MCF 10A (cell line): ENCODE measurements at places on chromosomes 1 and 21.
A peak's percentile ranks its signal among the peaks of the same experiment; 100 is the strongest.

- no peak overlapping the region for H3K27ac ChIP-seq
- DNase-seq, result no peak
- H3K36me3 ChIP-seq, result peaks cover 13% of the 10 kb centered on the region
- peaks cover 7% of the 10 kb centered on the region for H3K4me1 ChIP-seq
- H3K27me3 ChIP-seq, result no peaks in the 10 kb centered on the region
These were observed 145.0 kb downstream of the DHRS3 start for GRCh38 chr1:12472798-12473551.

GRCh38 chr1:32886004-32886827, at the start of gene HPCA:
Gene HPCA, plus strand, starts transcription at chr1:32886491. Its CDS starts 2,408 bp downstream, at chr1:32888899.
- no peaks in the 10 kb centered on the region for H3K36me3 ChIP-seq
- H3K27me3 ChIP-seq, result peaks cover 60% of the 10 kb centered on the region
- no peak within 1 kb of the TSS for H3K27ac ChIP-seq
- no peaks in the 10 kb centered on the region for H3K4me1 ChIP-seq
- peak; percentile 18 for DNase-seq

- no peak overlapping the region for H3K4me3 ChIP-seq
- no peaks in the 10 kb centered on the region for H3K27me3 ChIP-seq
- H3K36me3 ChIP-seq, result peaks cover 18% of the 10 kb centered on the region
- no peak overlapping the region for H3K27ac ChIP-seq
These were observed 6.9 kb downstream of the WNT9A start for GRCh38 chr1:227940791-227941241.

DNA sequence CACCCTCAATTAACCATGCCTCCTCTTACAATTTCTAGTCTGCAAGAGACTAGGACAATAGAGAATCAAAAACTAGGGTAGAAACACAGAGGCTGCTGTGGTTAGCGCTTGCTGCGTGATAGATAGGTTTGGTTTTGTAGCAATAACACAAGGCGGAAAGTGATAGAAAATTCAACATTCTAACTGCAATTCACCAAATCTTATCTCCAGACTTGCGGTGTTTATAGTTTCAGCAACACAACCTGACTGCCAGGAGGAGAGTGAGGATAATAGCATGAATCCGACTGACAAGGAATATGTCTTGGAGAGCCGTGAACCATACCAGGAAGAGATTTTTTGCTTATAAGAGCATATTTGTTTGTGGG, 30.7 kb upstream of the IFNAR2 start:
- H3K27ac ChIP-seq, result no peak overlapping the region
- no peak overlapping the region for H3K4me3 ChIP-seq
- no peak for DNase-seq

GRCh38 chr1:211751438-211751837, 76.0 kb upstream of the NEK2 start:
- no peak overlapping the region for H3K4me3 ChIP-seq
- peaks cover 33% of the 10 kb centered on the region for H3K36me3 ChIP-seq
- H3K4me1 ChIP-seq, result no peaks in the 10 kb centered on the region
- H3K27ac ChIP-seq, result no peak overlapping the region
- no peak for DNase-seq
- no peaks in the 10 kb centered on the region for H3K27me3 ChIP-seq

GRCh38 chr1:245827301-245827700, 672.5 kb downstream of the KIF26B start:
- no peaks in the 10 kb centered on the region for H3K36me3 ChIP-seq
- no peaks in the 10 kb centered on the region for H3K27me3 ChIP-seq
- no peak for DNase-seq
- H3K4me3 ChIP-seq, result no peak overlapping the region
- H3K4me1 ChIP-seq, result peaks cover 14% of the 10 kb centered on the region

DNA sequence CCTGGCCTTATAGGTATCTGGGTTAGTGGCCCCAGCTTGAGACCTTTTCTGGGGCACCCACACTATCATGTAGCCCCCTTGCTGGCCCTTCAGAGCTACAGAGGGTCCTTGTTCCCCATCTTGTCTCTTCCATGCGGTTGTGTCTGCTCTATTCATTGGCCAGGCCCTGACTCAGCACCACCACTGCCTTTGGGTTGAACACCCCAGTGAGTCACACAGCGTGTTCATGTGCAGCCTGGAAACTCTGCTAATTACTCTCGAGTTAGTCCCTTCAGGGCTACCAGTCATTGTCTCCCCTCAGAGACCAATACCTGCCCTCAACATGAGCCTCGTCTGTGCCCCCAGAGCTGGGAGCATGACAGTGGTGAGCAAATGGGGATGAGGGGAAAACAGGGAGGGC, 28.2 kb upstream of the IKBKE start:
- H3K27ac ChIP-seq, result no peak overlapping the region
- peaks cover 2% of the 10 kb centered on the region for H3K4me1 ChIP-seq
- no peak overlapping the region for H3K4me3 ChIP-seq
- H3K27me3 ChIP-seq, result no peaks in the 10 kb centered on the region
- H3K36me3 ChIP-seq, result peaks cover 79% of the 10 kb centered on the region

DNA sequence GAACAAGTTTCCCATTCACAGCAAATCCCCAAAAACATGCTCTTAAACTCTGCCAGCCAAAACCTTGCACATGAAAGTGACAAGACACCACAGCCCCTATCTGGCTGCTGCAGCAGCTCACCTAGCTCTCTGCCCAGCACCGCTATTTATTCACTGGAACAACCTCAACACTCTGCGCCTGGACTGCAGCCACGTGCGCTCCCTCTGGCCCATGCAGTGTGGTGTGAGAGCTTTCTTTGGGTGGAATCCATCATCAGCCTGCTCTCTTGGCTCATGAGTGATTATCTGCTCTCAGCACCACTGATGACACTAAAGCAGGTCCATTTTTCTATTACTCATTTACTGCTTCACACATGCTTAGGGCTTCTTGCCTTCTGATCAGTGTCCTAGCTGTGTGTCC, 11.4 kb downstream of the KCNJ6 start:
- H3K27me3 ChIP-seq, result no peaks in the 10 kb centered on the region
- peaks cover 5% of the 10 kb centered on the region for H3K4me1 ChIP-seq
- no peak overlapping the region for H3K27ac ChIP-seq
- H3K4me3 ChIP-seq, result no peak overlapping the region
- H3K36me3 ChIP-seq, result no peaks in the 10 kb centered on the region

DNA sequence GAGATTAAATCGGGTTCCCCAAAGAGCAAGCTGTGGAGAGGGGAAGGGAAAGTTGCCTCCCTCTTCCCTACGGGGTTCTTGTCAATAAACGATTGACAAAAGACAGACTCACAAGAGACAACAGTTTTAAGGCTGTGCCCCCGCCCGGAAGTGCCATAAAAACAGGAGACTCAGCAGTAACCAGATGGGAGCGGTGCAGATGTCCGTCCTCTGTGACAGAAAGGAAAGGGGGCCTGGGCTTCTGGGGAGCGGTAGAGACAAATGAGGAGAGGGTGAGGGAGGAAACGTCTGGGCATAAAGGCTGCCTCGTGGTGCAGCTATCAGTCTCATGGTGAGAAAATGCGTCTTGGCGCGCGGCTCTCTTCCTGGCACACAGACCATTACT, 5.9 kb downstream of the TP73 start:
- H3K27ac ChIP-seq, result no peak overlapping the region
- no peaks in the 10 kb centered on the region for H3K4me1 ChIP-seq
- H3K4me3 ChIP-seq, result no peak overlapping the region
- no peaks in the 10 kb centered on the region for H3K27me3 ChIP-seq

GRCh38 chr1:28247612-28248272, 11.6 kb upstream of the SESN2 start:
- H3K27ac ChIP-seq, result peak overlapping the region; percentile 91
- peaks cover 42% of the 10 kb centered on the region for H3K4me1 ChIP-seq
- peak overlapping the region; percentile 80 for H3K4me3 ChIP-seq
- no peak for DNase-seq
- peaks cover 10% of the 10 kb centered on the region for H3K36me3 ChIP-seq
- H3K27me3 ChIP-seq, result no peaks in the 10 kb centered on the region

GRCh38 chr1:160807247-160807646, 11.3 kb downstream of the LY9 start:
- no peak for DNase-seq
- H3K27me3 ChIP-seq, result no peaks in the 10 kb centered on the region
- no peak overlapping the region for H3K27ac ChIP-seq
- no peaks in the 10 kb centered on the region for H3K4me1 ChIP-seq

DNA sequence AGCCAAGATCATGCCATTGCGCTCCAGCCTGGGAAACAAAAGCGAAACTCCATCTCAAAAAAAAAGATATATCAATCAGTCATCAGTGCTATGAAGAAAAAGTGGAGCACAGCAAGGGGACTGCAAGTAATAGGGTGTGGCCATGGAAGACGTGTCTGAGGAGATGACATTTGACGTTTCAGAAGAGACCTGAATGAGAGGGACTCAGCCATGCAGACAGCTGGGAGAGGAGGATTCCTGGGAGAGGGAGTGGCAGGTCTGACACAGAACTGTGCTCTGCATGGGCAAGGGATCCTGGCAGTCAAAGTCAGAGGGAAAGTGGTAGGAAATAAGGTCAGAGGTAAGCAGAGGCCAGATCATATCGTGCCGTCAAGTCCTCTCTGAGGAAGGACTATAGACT, 3.3 kb downstream of the LAX1 start:
- peak overlapping the region; percentile 88 for H3K27ac ChIP-seq
- no peaks in the 10 kb centered on the region for H3K27me3 ChIP-seq
- H3K36me3 ChIP-seq, result peaks cover 7% of the 10 kb centered on the region
- peaks cover 32% of the 10 kb centered on the region for H3K4me1 ChIP-seq
- DNase-seq, result no peak

- no peak overlapping the region for H3K4me3 ChIP-seq
- no peak for DNase-seq
- H3K27ac ChIP-seq, result no peak overlapping the region
- H3K4me1 ChIP-seq, result peaks cover 35% of the 10 kb centered on the region
- H3K27me3 ChIP-seq, result no peaks in the 10 kb centered on the region
- peaks cover 22% of the 10 kb centered on the region for H3K36me3 ChIP-seq
These were observed 50.0 kb downstream of the UCK2 start for GRCh38 chr1:165877411-165877810.

- no peaks in the 10 kb centered on the region for H3K27me3 ChIP-seq
- H3K27ac ChIP-seq, result peak within 1 kb of the TSS; percentile 69
- H3K4me1 ChIP-seq, result peaks cover 22% of the 10 kb centered on the region
- peak; percentile 85 for DNase-seq
These were observed at the start of gene CNN3 for GRCh38 chr1:94926915-94927404. Gene CNN3, minus strand, starts transcription at chr1:94927110. Its CDS starts 216 bp downstream, at chr1:94926894.

GRCh38 chr1:107776900-107777663, 187.9 kb downstream of the VAV3 start:
- no peaks in the 10 kb centered on the region for H3K27me3 ChIP-seq
- H3K36me3 ChIP-seq, result no peaks in the 10 kb centered on the region
- DNase-seq, result no peak
- no peak overlapping the region for H3K27ac ChIP-seq
- no peaks in the 10 kb centered on the region for H3K4me1 ChIP-seq

GRCh38 chr1:112251766-112252506, 144.1 kb upstream of the CTTNBP2NL start:
- H3K27ac ChIP-seq, result peak overlapping the region; percentile 14
- DNase-seq, result peak; percentile 81
- no peaks in the 10 kb centered on the region for H3K27me3 ChIP-seq
- H3K4me3 ChIP-seq, result peak overlapping the region; percentile 1

DNA sequence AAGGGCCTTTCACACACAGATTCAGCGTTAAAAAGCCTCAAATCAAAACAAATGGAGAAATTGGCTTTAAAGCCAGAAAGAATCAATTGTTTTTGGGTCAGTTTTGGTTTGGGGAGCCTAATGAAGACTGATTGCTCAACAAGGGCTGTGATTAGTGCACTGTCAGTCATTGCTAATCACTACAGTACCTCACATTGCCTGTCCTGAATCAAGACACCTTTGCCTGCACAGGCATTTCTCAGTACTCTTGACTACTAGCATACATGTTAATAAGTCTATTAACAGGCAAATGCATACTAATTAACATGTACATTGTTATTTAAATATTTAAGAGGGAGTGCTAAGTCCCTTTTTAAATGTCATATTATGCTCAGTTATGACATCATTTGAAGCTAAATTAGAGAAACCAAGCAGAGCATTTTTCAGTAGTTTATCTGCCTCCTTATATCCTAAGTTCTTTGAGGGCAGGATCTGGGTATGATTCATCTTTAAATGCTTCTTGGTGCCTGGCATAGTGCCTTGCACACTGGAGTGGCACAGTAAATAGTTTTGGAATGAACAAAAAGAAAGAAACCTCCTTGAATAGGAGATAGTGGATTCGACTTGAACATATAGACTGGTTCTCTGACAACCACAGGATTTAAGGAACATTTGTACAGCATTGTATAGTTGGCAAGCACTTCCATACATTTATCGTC, 25.8 kb upstream of the CCN1 start:
- H3K4me1 ChIP-seq, result peaks cover 25% of the 10 kb centered on the region
- H3K27me3 ChIP-seq, result no peaks in the 10 kb centered on the region
- H3K36me3 ChIP-seq, result no peaks in the 10 kb centered on the region
- peak; percentile 65 for DNase-seq
- peak overlapping the region; percentile 52 for H3K27ac ChIP-seq

- no peaks in the 10 kb centered on the region for H3K36me3 ChIP-seq
- H3K27me3 ChIP-seq, result no peaks in the 10 kb centered on the region
- H3K4me3 ChIP-seq, result no peak overlapping the region
- peaks cover 34% of the 10 kb centered on the region for H3K4me1 ChIP-seq
These were observed 221.9 kb downstream of the PBX1 start for GRCh38 chr1:164780863-164781262.

DNA sequence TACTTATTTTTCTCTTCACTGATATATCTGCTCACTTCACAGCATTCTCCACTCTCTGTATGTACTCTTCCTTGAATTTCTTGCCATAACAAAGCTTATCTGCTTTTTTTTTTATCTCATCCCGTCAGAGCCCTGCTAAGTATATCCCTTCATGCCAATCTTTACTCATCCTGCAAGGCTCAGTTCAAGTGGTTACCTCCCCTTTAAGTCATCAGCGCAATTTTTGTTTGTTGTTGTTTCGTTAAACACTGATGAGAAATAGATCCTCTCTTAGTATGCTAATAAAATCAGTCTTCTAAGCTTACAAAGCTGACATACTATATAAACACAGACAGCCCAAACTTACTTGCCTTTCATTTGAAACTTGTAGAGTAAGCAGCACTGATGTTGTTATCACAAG, 17.8 kb downstream of the COL24A1 start:
- H3K4me3 ChIP-seq, result no peak overlapping the region
- H3K27me3 ChIP-seq, result peaks cover 67% of the 10 kb centered on the region
- peaks cover 5% of the 10 kb centered on the region for H3K4me1 ChIP-seq
- no peak for DNase-seq

DNA sequence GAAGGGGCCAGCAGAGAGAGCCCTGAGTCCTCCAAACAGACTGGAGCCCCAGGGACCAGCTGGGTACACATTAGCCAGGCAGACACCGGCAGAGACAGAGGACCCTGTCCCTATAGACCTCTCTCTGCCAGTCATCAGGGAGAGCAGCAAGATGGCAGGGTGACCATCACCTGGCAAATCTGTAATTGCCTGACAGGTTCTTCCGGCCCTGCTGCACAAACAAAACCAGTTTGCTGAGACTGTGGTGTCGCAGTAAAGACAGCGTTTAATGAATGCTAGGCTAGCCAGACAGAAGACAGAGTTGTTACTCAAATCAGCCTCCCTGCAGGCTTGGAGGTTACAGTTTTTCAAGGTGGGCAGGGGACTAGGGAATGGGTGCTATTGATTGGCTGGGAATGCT, 618.9 kb downstream of the NPHP4 start:
- no peaks in the 10 kb centered on the region for H3K27me3 ChIP-seq
- H3K36me3 ChIP-seq, result no peaks in the 10 kb centered on the region
- H3K27ac ChIP-seq, result no peak overlapping the region
- H3K4me1 ChIP-seq, result peaks cover 14% of the 10 kb centered on the region
- no peak for DNase-seq
